ENCODE measurements at places on chromosomes 11 and 22. TPM values are rescaled to one million over a fixed set of nuclear protein-coding genes. Genes with fewer than 3 reads are reported as not detected.

DNA sequence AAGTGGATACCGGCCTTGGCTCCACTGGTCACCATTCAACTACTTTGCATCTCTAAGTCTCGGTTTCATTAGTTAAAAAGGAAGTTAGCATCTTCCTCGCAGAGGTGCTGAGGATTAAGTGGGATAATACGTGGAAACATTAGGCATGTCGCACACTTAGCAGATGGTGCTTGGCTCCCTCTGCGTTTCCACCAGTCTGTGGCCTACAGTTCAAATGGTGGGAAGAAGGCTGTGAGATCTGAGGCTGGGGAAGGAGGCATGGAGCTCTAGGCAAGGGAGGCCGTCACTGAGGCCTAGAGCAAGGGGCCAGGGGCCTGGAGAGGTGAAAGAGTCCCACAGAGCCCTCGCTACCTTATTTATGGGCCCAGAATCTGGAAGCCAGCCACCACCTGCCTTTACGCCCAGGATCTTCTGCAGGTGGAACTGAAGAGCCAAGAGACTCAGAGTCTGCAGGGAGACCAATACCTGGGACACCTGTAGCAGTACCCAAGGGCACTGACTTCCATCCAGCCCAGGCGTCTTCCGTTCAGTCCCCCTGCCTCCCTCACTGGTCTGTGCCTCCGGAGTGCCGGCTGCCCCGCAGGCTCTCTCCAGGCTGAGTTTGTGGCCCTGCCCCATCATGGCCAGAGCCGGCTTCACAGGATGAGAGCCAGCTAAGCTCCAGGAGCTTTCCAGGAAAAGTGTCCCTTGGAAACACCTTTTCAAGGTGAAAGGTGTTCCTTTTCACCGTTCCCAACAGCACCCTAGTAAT is 66.1 kb upstream of the A4GALT start:
- DNase-seq, result no peak

DNA sequence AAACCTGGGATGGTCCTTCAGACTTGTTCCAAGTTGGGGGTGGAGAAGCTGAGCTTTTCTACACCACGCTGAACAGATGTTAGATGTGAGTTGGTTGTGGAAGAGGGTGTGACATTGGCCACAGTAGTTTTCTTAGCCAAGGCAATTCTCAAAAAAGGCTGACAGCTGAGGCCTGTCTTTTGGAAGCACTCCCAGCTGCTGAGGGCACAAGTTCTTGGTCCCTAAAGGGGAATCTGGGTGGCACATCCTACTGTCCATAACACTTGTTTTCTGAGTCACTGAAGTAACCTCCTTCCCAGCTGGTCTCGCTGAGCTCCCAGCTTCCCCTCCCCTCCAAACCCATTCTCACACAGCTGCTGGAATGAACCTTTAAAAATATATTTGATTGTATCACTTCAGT is 375.7 kb upstream of the KIRREL3 start:
- DNase-seq, result no peak

GRCh38 chr22:20135806-20136602 is 4.4 kb downstream of the ZDHHC8 start:
- DNase-seq, result no peak

Gene GDPD4
- total RNA-seq, result not detected

Gene DDI1
- total RNA-seq, result not detected

DNA sequence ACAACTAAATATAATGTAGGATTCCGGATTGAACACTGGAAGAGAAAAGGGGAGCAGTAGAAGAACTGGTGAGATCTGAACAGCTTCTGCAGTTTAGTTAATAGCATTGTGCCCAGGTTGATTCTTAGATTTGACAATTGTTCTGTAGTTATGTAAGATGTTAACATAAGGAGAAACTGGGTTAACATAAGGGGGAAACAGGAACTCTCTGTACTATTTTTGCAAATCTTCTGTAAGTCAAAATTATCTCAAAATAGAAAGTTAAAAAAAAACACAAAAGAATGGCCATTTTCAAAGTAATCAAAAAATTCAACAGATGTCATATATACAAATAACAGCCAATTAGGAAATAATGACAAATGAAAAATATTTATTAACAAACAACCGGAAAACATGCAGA is 18.7 kb upstream of the LRP5 start:
- DNase-seq, result no peak

DNA sequence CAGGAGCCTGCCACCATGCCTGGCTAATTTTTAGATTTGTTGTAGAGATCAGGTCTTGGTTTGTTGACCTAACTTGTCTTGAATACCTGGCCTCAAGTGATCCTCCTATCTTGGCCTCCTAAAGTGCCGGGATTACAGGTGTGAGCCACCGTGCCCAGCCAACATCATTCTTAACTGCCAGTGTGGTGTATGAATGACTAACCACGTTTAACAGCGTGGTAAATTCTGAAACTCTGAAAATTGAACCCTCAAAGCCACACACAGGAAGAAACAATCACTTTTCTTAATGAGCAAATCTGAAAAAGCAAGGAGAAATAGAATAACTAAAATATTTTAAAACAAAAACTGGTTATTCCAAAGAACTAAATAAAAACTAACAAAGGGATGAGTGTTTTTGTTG is 7.4 kb downstream of the TMEM9B start:
- no peak for DNase-seq

Gene PARVG
- 91.6 TPM for total RNA-seq

GRCh38 chr11:72789493-72790131 is 4.2 kb downstream of the STARD10 start:
- DNase-seq, result no peak

Gene IGLL1
- total RNA-seq, result not detected
